Activated CD4-positive, alpha-beta T cell treated with anti-CD3 and anti-CD28 coated beads for 4 hours (primary cell): ENCODE measurements at places on chromosomes 5 and 9.

GRCh38 chr5:127313847-127314473, 23.4 kb downstream of the MEGF10 start:
- DNase-seq = peak; percentile 44

- no peak for DNase-seq
Measured at GRCh38 chr5:97624886-97625285, 441.8 kb upstream of the RIOK2 start.

- DNase-seq = no peak
Measured at GRCh38 chr5:56625541-56625940, 189.8 kb upstream of the MAP3K1 start.

- no peak for DNase-seq
Measured at GRCh38 chr5:11504065-11504885, 400.0 kb downstream of the CTNND2 start.

- no peak for DNase-seq
Measured at GRCh38 chr5:55624841-55625588, 87.1 kb downstream of the SLC38A9 start.

DNA sequence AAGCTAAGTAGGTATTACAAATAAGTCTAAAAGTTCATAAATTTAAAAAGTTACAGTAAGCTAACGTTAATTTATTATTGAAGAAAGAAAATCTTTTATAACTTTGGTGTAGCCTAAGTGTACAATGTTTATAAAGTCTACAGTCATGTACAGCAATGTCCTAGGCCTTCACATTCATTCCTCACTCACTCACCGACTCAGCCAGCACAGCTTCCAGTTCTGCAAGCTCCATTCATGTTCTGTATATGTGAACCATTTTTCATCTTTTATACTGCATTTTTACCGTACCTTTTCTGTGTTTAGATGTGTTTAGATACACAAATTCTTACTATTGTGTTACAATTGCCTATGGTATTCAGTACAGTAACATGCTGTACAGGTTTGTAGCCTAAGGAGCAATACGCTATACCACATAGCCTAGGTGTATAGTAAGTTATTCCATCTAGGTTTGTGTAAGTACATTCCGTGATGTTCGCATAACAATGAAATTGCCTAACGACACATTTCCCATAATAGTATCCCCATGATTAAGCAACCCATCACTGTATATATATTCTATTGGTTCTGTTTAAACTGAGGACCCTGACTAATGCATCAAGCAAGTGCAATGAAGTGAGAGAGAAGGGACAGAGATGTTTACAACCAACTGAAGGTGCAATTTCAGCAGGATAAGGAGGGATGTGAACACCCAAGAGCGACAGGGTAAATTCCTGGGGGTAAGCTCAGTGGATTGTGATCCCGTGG, 88.9 kb upstream of the TRIO start:
- DNase-seq = no peak

- DNase-seq = no peak
Measured at GRCh38 chr5:94314460-94315131, 303.8 kb downstream of the KIAA0825 start.

GRCh38 chr9:121364077-121364476, 6.0 kb downstream of the STOM start:
- no peak for DNase-seq

- DNase-seq = no peak
Measured at GRCh38 chr5:69024241-69024651, 69.6 kb upstream of the SLC30A5 start.

DNA sequence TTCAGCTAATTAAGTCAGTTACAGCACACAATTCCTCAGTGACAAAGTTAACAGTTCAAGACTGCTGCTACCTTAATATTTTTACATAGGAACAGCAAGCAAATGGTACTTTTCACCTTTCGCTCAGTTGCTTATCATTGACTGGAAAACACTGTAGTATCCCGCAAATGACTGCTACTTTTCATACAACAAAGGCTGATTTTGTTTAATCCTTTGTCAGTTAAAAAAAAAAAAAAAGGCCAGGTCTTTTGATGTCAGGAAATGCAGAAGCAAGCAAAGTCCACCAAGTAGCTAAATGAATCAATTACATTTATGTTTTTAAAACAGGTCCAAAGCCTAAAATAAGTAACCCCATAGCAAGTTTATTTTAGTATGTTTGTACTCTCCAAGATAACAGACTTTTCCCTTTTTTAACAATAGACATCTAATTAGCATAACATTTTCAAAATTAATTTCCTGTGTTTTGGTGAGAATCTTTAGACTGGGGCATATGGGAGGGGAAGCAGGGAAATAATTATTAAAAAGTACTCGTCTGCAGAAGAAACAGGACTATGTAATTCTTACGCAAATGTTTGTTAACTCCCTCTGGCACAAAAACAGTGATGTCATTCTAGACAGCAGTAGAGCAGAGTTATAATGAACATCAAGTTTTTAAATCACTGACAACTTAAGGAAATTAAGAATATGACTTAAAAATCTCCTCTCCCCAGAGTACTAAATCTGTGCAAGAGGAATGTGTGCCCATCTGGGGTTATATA, 9.6 kb downstream of the PFDN1 start:
- no peak for DNase-seq

GRCh38 chr5:14959399-14960119, 88.0 kb upstream of the ANKH start:
- DNase-seq = no peak

- DNase-seq = no peak
Measured at GRCh38 chr5:60809891-60810425, 34.1 kb downstream of the ELOVL7 start.

- no peak for DNase-seq
Measured at GRCh38 chr9:136516191-136516654, 29.6 kb downstream of the NOTCH1 start.

DNA sequence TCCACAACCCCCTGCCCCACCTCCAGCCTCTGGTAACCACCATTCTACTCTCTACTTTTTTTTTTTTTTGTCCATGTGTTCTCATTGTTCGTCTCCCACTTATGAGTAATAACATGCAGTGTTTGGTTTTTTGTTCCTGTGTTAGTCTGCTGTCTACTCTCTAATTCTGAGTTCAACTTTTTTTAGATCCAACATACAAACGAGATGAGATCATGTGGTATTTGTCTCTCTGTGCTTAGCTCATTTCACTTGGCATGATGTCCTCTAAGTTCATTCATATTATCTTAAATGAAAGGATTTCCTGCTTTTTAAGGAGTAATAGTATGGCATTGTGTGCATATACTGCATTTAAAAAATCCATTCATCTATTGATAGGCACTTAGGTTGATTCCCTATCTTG, 130.9 kb downstream of the NMUR2 start:
- DNase-seq = no peak

DNA sequence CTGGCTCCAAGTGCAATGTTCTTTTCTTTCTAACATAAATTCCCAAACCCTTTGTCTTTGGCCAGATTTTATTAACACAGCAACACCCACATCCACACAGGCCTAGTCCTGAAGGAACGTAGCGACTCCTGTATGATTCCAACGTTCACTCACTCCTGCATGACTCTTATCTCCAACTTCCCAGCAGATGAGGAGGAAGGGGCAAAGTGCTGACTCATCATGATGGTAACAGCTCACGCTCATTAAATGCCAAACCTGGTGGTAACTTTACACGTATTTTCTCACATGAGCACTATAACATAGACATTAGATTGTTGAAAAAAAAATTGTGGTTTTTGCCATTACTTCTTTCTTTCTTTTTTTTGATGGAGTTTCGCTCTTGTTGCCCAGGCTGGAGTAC, 1349.5 kb downstream of the EFNA5 start:
- DNase-seq = no peak

- no peak for DNase-seq
Measured at GRCh38 chr5:1420211-1421195, 24.7 kb downstream of the SLC6A3 start.

DNA sequence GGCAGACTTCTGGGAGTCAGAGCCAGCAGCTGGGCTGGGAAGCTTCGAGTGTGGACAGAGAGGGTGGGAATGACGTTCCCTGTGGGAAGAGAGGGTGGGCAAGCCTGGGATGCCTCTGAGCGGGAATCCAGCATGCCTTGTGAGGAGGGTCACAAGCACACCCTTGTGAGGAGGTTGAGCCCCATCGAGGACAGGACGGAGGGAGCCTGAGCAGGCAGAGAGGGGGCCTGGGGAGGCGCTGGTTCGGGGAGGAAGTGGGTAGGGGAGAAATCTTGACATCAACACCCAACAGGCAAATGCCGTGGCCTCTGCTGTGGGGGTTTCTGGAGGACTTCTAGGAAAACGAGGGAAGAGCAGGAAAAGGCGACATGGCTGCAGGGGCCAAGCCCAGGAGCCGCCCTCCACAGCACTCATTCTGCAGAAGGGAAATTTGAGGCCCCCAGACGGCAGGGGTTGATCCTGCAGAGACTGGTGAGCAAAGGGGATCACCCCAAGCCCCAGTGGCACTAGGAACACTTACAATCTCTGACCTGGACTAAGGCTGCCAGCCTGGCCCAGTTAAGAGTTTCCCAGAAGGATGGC, 1.1 kb upstream of the IL13 start:
- DNase-seq = no peak

GRCh38 chr5:45017568-45017967, 208.8 kb downstream of the MRPS30 start:
- DNase-seq = no peak

DNA sequence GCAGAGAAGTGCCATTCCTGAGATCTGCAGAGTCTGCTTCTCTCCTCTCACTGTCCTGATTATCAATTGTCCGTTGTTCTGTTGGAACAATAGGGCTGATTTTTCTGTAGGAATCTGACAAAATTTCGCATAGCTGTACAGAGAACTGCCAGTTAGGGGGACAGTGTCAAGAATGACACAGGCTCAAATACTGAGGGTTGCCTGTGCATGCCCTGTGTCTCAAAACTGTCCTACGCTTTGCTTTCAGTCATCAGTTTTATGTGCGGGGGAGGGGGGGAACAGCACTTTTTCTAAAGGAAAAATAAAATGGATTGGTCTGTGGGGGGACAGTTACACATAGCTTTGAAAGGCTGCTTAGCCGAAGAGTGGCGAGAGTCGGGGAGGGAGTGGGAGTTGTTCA, 248.6 kb downstream of the PDZD2 start:
- no peak for DNase-seq

- no peak for DNase-seq
Measured at GRCh38 chr9:109730228-109730627, 49.8 kb upstream of the PALM2AKAP2 start.

DNA sequence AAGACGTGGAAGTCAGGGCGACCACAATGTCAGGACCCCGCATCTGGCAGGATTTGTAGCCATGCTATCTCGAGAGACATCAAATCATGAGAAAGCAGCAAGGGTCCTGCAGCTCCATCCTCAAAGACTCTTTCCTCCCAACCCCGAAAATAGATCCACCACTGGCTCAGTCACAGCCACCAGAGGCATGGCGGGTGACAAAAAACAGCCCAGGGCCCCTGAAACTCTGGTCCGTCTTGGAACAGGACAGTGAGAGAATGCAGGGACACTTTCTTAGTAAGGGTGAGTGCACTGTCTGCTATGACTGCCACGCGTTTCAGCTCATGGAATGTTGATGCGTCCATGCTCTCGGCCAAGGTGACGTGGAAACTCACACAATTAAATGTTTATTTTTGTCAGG, 220.9 kb downstream of the IRX2 start:
- DNase-seq = no peak

DNA sequence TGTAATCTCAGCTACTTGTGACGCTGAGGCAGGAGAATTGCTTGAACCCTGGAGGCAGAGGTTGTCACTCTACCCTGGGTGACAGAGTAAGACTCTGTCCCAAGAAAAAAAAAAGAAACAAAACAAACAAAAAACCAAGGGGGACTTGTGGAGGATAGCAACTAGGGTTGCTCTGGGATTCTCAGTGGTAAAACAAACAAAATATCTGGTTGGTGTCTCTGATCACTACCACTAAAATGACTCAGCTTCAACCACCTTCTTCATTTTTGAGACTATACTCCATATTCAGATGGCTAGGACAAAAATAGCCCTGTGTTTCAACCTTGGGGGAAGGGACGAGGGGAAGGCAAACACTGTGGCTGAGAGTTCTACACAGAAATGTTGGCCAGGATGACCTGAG, 110.3 kb downstream of the ARRDC3 start:
- no peak for DNase-seq

- DNase-seq = no peak
Measured at GRCh38 chr5:90866333-90866732, 307.7 kb downstream of the ADGRV1 start.

DNA sequence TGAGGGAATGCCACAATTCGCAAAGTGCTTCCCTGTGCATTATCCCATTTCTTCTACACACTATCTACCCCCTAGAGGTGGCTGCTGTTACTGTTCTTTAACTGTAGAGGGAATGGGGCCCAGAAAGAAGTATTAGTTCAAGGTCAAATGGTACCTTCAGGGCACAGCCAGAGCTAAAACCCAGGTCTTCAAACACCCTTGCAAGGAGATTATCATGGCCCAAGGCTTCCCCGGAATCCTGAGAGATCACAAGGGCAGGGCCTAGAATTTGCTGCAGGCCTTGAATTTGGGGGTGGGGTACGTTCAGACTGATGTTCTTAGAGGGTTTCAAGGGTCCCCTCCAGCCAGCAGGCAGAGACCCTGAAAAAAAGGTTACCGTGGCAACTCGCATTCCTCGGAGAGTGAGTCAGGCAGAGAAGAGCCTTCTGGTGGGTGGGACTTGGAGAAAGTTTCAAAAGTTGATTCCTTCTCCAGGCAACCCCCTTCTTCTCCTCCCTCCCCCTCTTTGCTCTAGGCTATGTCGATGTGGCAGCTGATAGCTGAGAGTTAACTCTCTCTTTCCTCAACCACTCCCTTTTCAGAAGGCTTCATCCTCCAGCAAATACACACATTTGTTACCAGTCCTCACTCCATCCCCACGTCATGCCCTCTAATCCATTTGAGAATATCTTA, 1.9 kb downstream of the SPARC start:
- DNase-seq = no peak

- DNase-seq = no peak
Measured at GRCh38 chr9:79034583-79034982, 537.2 kb upstream of the TLE4 start.

DNA sequence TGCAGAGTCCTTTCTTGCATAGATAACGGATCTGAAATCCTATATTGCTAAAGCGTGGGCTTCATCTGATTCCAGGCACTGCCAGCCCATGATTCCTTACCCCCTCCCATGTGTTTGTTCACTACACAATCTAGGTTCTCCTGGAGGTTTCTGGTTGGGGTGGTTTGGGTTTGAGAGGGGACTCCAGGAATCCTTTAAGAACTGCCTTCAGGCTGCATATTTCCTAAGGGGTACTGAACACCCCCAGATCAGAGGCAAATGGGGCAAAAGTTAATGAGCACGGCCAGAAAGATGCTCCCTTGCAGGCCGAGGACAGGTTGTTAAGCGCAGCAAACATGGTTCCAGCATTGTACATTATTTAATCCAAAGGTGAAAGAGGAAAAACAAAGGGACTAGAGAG, 9.9 kb downstream of the NR2F1 start:
- DNase-seq = no peak
